Gastrocnemius medialis (tissue), 4 donors: ENCODE measurements at places on chromosomes 3 and 15.

GRCh38 chr3:159950156-159950898 lies 38.3 kb upstream of the IL12A start:
- no peak for DNase-seq

- DNase-seq, result peak; percentile 61
Observed at GRCh38 chr15:84633311-84634227, 20.5 kb downstream of the WDR73 start.

- DNase-seq, result no peak
Observed at GRCh38 chr3:72258361-72259141, 473.6 kb upstream of the PROK2 start.

DNA sequence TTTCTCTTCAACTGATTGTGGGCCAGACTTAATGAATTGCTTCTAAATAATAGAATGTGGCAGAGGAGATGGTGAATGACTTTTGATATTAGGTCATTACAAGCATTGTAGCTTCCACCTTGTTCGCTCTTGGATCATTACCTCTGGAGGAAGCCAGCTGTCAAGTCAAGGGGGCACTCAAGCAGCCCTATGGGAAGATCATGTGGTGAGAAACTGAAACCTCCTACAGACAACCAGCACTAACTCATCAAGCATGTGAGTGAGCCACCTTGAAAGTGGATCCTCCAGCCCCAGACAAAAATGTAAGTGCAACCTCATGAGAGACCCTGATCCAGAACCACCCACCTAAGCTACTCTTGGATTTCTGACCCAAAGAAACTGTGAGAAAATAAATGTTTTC lies 109.8 kb upstream of the TBC1D5 start:
- DNase-seq, result no peak

- DNase-seq, result no peak
Observed at GRCh38 chr3:24389108-24390090, 105.3 kb downstream of the THRB start.

DNA sequence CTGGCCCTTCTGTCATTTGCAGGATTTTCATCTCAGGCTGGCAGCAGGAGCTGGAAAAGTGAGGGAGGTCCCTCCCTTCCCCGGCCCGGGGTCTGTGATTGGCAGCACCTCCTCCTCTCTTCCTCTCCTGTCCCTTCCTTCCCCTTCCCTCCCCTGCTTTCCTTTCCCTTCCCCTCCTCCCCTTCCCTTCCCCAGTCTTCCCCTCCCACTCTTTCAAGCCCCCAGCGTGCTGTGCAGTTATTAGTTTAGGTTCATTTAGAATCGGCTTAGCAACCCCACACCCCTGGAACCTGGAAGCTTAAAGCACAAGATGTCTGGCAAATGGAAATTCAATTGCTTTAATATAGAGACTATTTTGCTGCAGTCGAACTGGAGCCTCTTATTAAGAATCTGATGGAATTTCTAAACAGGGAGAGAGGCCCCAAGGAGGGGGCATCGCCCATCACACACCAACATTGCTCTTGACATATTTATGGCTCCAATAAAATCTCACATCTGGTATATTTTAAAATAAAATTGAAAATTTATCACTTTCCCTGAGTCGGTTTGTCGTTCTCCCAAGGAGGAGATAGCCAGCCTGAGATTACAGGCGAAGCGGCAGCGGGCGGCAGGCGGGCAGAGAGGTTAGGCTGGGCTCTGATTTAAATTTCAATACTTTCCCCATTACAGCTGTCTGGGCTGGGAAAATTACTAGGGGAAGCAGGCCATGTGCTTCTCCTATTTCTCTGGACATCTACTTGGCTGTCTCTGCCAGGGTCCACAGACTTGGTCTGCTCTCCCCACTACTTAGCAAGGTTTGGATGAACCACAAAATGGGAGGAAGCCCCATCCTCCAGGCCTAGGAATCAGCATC lies 98.9 kb downstream of the LINGO1 start:
- DNase-seq, result no peak

DNA sequence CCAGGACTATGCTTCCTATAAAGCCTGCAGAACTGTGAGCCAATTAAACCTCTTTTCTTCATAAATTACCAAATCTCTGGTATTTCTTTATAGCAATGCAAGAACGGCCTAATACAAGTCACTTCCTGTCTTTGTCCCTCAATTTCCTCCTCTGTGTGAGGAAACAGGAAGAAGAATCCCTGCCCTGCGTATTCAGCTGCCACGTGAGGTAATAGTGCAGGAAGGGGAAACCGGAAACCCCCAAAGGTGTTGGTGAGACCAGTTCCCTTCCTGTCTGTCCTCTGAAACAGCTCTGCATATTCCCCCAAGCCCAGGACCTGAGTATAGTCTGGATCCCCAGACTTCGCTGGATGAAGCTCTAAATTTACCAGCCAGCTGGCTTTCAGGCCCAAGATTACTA lies 18.1 kb upstream of the PTPN23 start:
- no peak for DNase-seq

GRCh38 chr3:183711516-183711915 lies 13.9 kb downstream of the YEATS2 start:
- DNase-seq, result no peak

- DNase-seq, result no peak
Observed at GRCh38 chr3:126269354-126269753, 87.9 kb downstream of the KLF15 start.

GRCh38 chr3:6079011-6079410 lies 781.9 kb upstream of the GRM7 start:
- no peak for DNase-seq

GRCh38 chr3:17065315-17065714 lies 180.6 kb downstream of the PLCL2 start:
- no peak for DNase-seq

DNA sequence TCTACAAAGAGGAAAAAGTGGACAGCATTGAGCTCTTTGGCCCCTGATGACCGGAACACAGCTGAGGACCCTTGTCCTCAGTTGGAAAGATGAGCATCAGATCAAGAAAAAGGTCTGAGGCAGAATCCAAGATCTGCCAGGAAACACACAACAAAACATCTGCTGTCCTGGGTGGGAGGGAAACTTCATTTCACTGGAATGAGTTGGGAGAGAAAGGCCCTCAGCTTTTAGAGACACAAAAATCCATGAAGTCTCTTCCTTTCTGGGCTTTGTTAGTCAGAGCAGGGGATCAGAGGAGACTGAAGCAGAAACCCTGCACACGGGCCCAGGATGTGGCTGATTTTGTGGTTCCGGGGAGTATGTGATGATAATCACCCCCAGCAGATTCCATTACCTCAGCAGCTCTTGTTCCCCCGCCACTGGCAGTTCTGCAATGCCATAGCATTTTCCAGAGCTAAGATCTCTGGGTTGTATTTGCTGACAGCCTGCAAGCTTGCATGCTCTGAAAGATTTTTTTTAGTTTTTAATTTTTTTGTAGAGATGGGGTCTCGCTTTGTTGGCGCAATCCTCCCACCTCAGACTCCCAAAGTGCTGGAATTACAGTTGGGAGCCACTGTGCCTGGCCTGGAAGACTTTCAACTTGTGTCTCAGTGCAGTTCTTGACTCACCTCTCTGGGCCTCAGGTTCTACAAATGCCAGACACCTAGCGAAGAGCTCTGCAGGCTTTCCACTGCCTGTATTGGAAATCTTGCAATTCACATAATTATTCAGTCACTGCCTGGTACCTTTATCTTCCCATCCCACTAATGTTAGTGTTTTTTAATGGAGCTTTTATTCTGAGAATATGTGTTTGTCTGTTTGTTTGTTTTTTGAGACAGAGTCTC lies 5.8 kb upstream of the TATDN2 start:
- no peak for DNase-seq

DNA sequence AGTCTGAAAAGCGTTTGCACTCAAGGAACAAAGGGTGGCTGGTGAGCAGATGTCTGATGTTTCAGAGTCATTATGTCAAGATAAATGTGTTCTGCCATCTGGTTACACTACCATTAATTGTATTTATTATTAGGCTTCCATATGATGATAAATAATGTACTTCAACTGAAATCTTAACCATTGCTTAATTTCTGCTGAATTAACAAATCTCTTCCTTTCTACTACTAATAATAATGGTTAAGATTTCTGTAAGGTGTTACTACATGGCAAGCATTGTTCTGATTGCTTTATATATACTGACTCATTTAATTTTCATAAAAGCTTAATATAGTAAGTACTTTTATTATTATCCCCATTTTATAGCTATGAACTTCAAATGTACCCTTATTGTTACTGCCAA lies 68.4 kb upstream of the GALNT15 start:
- no peak for DNase-seq

DNA sequence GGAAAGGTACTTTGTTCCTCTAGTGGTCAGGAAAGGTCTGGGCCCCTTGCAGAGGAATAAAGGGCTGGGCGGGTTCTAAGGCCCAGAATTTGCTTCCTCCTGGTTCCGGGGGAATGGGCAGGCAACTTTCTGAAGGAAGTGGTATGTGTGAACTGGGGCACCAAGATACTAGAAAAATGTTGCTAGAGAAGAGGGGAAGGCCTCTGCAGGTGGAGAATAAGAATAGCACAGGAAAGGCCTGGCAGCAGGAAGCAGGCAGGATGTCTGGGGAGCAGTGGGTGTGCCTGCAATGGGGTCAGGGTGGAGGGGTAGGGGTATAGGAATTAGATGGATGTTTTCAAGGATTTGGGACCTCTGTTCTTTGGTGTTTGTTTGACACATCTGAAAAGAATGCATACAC lies 2.0 kb downstream of the SLC22A13 start:
- no peak for DNase-seq

DNA sequence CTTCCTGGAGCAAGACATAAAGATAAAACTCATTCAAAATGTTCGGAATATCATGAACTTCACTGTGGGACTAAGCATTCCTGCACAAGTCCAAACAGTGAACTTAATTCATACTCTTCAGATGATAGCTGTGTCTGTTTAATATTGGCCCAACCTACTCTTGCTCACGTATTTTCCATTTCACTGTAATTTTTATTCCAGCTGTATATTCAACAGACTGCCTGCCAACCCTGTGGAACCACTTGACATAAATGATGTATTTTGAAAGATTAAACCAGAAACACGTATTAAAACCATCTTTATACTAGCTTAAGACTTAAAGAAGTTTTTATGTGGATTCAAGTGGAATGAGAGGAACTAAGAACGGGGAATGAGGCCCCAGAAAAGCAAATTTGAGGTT lies 172.5 kb downstream of the TMEM108 start:
- no peak for DNase-seq

DNA sequence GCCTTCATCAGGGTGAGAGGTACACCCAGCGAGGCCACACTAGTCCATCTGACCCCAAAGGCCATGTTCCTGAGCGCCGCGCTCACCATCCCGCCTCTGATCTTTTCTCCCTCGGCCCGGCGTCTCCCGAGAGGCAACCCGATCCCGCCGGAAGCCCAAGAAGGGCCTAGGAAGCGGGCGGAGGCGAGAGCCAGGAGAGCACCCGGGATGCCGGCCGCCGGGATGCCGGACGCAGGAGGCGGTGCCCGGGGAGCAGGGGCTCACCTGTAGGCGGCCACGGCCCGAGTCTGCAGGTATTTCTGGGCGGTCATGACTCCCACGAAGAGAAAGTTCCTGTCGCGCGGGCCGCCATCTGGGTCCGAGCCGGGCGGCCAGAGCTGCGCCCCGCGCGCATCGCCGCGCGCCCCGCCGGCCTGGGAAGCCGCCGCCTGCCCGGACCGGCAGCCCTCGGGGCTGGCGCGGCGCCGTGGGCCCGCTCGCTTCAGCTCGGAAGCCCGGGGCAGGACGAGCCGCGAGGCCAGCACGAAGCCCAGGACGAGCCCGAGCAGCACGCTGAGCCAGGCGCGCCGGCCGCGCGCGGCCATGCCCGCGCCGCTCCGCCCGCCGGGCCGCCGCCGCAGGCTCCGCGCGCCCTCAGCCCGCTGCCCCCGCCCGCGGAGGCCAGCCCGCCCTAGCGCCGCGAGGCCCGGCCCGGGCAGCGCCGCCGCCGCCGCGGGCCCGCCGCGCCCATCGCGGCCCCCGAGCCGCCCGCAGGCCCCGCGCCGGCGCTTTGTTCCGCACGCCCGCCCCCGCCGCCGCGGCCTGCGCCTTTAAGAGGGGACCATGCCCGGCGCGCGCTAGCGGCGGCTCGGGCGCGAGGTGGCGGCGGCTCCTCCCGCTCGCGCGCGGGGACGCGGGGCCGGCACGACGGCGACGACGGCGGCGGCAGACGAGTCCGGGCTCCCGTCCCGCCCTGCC lies 697 bp downstream of the CHSY1 start:
- no peak for DNase-seq

DNA sequence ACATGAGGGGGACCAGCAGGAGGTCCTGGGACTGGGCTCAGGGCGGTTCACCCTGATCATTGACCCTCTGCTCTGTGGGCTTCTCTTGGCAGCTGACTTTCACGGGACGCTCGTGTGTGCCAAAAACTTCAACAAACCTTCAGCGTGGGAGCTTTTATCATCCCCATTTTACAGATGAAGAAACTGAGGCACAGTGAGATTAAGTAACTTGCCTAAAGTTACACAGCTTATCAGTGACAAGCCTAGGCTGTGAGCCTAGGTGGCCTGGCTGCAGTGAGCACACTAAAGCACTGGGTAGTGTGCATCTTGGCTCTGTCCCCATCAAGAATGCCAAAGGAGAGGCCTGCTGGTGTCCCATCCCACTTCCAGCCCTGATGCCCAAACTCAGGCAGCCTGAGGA lies 23.6 kb upstream of the DUSP7 start:
- DNase-seq, result no peak

DNA sequence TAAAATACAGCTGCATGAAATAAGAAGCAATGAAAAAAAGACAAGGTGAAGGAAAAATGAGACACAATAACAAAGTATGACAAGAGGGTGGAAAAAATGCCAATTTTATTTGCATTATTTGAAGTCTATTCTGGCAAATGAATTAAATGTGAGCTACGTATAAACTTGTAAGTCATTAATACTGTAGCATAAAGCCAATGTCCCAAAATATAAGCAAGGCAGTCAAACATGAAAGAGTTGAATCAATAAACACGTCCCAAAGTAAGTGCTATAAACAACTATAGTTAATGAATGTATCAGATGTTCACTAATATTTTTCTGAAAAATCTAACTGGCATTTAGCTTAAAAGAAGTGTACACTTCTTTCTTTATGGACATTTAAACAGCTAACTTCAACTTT lies 481.9 kb downstream of the ROBO1 start:
- no peak for DNase-seq

DNA sequence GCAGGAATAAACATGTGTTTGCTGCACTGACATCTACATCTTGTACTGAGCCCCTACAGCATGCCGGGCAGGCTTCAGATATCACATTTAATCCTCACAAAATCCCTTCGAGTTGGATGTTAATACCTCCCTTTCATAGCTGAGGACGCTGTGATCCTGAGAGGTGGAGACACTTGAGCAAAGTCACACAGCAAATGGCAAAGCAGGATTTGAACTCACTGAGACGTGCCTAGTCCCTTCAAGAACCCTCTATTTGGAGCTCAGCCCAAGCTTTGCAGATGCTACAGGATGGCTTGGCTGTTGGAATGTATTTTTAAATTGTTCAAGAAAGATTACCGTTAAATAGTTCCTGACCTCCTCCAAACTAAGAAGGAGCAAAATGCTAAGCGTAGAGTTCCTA lies 64.6 kb upstream of the SLC6A6 start:
- DNase-seq, result no peak

GRCh38 chr3:194908972-194909371 lies 223.3 kb downstream of the FAM43A start:
- DNase-seq, result no peak

DNA sequence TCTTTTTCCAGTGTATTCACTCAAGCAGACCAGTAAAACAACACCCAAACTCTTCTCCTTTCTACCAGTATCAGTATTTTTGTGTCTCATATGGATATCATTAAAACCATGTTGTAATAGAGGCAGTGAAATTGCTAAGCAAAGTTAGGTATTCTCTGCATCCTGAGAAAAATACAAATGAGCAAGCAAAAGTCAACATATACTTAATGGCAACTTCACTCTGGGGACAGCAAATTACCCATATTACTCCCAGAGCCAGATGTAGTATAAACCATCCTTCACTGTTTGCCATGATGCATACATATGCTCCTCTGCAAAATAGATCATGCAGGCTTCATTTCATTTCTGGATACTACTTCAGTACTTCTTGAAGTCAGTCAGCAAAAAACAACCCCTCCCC lies 22.1 kb downstream of the UBA5 start:
- DNase-seq, result no peak
